ENCODE measurements at places on chromosomes 5 and 9.
A peak's percentile ranks its signal among the peaks of the same experiment; 100 is the strongest.

GRCh38 chr5:3590161-3590966, 5.3 kb upstream of the IRX1 start:
- peak; percentile 64 for DNase-seq

- peak; percentile 91 for DNase-seq
Measured at GRCh38 chr9:106864373-106865143, 1.6 kb downstream of the ZNF462 start.

- DNase-seq = no peak
Measured at GRCh38 chr5:36688722-36689121, 82.3 kb downstream of the SLC1A3 start.

DNA sequence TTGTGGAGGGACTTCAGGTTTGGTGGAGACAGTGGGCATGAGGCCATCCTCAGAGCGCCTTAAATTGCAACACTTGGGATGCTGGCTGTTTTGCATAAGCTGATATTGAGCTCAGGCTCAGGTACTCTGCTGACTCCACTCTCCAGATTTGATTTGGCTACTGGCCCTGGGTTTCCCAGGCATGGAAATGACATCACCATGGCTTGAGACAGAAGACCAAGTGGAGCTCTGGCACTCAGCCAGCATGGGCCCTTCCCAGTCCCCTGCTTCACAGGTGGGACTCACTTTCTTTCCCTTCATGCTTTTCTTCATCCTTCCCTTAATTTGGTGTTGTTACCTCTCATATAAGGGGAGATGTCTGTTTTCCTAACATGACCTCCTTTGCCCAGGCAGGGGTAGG, 72.0 kb upstream of the IL12B start:
- no peak for DNase-seq

GRCh38 chr5:124342584-124342983, 403.9 kb downstream of the ZNF608 start:
- no peak for DNase-seq

- DNase-seq = no peak
Measured at GRCh38 chr5:179762079-179762780, 29.6 kb downstream of the MAML1 start.

GRCh38 chr5:74272831-74273451, 367.6 kb downstream of the ENC1 start:
- no peak for DNase-seq

DNA sequence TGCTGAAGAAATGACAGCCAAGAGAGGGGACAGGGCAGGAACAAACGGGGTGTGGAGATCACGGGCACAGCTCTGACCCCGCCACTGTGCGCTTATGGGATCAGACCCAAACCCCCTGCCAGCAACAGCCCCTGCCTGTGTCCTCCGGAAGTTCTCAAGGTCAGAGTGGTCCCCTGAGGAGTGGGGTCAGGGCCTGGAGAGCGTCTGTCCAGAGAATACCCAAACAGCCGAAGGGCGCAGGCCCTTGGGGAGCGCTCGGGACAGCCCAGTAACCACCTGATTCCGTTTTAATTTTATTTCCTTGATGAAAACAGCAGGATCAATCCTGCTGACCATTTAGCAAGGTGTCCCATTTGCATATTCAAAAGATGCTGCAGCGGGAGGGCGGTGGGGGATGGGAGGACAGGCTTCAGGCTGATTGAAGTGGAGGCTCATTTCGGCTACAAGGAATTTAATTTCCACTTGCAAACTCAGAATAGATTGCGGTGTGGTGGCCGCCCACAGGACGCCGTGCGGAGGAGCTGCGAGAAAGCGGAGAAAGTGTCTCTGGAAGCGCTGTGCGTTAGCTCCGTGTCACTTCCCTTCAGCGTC, 32.6 kb upstream of the TMEM250 start:
- DNase-seq = no peak

DNA sequence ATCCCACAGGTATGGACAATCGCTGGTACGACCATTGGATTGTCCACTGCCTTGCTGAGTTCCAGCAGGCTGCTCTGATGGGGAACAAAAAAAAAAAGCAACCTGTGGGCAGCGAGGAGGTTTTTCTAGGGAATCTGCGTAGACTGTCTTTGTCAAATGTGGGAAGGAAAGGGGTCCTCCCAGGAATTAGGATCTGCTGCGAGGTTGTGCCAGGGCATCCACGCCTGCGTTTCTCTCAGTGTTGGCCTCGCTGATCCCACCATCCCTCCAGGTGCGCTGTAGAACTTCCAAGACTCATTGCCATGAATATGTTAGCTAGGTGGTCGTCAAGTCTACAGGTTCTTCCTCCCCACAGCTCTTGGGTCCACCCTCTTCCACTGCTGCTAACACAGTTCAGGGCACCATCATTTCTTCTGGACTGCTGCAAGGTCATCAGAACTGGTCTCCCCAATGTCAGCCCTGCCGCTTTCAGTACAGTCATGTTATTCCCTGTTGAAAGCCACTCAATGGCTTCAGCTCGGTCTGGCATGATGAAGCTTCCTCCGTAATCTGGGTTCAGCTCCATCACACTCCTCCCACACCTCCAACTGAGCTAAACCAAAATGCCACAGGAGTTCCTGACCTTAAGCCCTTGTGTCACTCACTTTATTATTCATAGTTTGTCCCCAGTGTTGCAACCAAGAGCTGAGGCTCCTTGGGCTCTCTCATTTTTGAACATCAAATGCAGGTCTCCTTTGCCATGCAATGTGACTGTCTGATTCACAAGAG, 79.5 kb upstream of the DMRT1 start:
- DNase-seq = no peak

- DNase-seq = no peak
Measured at GRCh38 chr5:4905674-4906520, 234.2 kb upstream of the ADAMTS16 start.

DNA sequence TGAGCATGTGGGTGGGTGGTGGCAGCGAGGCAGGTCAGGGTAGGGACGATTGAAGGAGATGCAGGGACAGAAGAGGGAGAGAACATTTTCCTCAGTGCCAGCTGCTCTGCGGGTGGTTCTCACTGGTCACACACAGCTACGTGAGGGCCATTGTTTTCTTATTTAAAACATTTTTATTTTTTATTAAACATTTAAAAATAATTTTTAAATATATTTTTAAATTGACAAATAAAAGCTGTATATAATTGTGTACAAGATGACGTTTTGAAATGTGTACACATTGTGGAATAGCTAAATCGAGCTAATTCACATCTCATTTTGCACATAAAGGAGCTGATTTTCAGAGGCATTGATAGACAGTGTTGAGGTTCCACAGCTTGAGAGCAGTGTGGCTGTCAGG, 14.0 kb downstream of the FAM240B start:
- DNase-seq = no peak

DNA sequence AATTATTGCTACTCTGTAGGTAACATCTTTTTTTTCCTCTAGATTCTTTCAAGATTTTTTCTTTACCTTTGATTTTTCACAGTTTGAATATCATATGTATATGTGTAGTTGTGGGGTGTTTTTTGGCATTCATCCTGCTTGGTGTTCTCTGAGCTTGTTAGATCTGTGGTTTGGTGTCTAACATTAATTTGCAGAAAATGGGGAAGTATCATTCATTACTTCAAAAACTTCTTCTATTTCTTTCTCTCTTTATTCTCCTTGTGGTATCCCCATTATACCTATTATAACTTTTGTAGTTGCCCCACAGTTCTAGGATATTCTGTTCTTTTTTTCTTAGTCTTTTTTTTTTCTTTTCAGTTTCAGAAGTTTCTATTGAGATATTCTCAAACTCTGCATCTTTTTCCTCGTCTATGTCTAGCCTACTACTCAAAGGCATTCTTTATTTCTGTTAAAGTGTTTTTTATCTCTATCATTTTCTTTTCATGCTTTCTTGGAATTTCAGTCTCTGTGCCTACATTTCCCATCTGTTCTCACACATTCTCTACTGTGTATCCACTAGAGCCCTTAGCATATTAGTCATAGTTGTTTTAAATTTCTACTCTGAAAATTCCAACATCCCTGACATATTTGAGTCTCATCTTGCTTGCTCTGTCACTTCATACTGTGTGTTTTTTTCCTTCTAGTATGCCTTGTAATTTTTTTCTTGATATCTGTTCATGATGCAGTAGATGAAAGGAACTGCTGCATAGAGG, 60.1 kb upstream of the GNA14 start:
- DNase-seq = no peak

DNA sequence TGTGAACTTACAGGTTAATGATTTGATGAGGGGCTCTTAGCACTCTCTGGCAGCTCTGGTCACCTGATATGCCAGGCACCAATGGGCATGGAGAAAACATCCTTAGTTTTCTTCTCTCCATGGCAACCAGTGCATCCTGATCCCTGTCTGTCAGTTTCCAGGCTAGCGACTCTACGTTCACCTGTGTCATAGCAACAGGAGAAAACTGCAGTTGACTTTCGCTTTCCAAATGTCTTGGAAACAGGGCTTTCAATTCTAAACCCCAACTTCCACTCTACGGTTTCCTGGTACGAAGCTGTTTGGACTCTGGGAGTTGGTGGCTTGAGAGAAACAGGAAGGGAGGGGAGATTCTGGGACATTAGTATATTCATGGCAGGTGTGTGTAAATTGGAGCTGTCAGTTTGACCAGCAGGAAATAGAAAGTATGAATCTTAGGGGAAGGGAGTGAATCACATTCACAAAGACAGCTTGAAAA, 74.4 kb downstream of the SLC28A3 start:
- DNase-seq = no peak

- no peak for DNase-seq
Measured at GRCh38 chr5:61768692-61769281, 436.7 kb downstream of the ZSWIM6 start.

DNA sequence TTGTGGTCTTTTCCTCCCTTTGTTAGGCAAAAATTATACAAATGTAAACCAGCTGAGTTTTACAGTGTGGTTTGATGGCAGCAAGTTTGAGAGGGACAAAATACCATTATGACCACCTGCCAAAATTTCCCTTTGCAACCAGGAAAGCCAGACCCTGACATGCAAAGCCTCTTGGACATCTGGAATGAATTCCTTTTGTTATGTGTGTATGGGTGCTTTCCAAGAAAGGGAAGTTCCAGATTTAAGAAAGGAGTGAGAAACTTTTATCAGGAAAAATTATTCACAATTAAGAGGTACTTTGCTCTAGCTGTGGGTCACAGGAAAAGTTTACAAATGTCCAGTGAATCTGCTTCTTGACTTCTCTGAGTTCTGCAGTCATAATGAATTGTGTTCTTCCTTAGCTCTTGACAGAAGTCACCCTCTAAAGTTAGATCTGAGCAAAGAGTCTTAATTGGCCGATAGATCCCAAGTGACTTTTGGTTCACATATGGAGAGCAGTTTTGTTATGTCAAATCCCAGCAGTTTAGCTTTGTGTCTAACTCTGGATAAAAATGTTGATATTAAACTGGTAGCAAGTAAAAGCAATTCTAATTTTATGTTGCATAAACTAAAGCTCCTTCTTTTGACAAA, 295.9 kb upstream of the ZNF608 start:
- DNase-seq = no peak

DNA sequence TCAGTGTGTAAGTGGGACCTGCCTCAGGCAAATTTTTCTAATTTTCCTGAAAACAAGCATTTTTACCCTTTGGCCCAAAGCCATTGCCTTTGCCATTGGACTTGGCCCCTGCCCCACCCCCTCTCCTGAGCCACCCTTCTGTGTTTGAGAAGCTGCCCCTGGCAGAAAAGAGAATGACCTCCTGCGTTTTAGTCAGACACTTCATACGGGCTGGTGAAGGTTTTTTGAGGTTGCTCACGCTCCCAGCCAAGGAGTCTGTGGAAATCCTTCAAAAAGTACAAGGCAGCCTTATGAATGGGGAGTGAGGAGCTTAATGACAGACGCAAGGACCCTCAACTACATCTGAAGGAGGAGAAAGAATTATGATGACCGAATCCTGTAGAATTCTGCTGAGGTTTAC, 308.9 kb downstream of the SLIT3 start:
- no peak for DNase-seq

DNA sequence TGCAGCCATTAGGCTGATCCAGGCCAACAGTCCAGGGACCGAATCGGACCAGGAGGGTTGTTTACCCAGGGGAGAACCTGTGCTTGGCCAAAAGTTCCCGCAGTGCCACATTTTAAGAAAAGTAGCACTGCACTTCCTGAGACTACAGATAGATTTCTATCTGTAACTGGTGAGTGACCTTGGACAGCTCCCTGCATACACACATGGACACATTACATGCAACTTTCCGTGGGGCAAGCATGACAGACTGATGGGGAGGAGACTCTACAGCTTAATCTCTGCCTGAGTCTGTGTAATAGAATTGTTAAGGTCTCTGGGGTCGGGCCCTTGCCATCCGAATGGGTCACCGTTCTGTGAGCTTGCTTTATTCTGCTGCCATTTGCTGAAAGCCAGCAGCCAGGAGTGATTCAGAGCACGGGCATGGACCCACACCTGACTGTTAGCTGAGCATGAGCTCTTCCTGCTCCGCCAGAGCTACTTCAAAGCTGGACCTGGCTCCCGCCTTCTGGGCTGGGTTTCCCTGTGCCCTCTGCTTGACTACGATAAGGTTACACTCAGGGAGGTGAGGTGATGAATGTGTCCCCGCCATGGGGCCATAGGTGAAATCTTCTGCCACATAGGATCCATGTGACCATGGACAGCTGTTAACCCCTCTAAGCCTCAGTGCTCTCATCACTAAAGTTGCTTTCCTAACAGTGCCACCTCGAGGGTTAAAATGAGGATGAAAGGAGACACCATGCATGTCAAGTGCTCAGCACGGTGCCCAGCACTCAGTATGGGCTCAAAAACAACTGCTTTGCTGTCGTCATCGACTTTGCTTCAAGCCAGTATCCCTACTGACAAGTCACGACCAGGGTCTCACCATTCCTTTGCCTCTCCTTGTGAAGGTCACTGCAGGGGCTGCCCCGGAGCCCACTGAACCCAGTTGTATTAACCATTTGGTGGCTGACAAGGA, 200.0 kb downstream of the MELK start:
- peak; percentile 32 for DNase-seq

DNA sequence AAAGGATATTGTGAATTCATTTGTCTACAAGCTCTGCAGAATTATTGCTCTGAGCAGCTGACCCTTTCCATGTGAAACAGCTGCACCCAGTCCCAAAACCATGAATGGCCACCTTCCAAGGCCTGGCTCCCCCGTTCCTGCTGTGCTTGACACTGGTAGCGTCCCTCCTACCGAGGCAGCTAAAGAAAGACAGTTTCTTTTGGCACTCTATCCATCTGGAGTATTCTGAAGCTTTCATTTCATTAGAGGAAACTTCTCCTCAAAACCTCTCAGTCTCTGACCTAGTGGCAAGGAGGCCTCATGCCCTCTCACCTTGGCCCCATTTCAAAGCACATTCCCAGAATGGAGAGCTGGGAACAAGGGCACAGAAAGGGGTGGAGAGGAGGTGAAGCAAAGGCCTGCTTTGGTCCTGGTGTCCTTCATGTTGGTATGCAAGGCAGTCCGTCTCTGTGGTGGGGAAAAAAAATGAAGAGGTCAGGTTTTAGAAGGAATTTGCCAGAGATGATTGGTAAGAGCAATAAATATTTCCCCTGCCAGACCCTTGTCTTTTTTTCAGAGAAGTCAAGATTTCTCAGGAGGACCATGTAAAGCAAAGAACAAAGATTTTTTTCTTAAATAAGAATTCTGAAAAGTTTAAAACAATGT, 232.0 kb downstream of the RFK start:
- DNase-seq = no peak

GRCh38 chr5:170302653-170303501, 5.3 kb upstream of the LCP2 start:
- peak; percentile 32 for DNase-seq

Measured in right kidney (tissue), 9 donors.